ENCODE measurements at places on chromosomes 7 and 10.

- DNase-seq = no peak
Measured at GRCh38 chr10:126321440-126321839, 66.8 kb downstream of the ADAM12 start.

- no peak for DNase-seq
Measured at GRCh38 chr10:102578782-102579181, 65.5 kb upstream of the TRIM8 start.

GRCh38 chr7:50640256-50640655 is 75.1 kb upstream of the DDC start:
- DNase-seq = no peak

- DNase-seq = no peak
Measured at GRCh38 chr10:1392127-1392526, 335.9 kb downstream of the WDR37 start.

GRCh38 chr10:101293007-101293723 is 60.8 kb upstream of the BTRC start:
- DNase-seq = no peak

GRCh38 chr7:39252916-39253315 is 275.2 kb downstream of the POU6F2 start:
- no peak for DNase-seq

DNA sequence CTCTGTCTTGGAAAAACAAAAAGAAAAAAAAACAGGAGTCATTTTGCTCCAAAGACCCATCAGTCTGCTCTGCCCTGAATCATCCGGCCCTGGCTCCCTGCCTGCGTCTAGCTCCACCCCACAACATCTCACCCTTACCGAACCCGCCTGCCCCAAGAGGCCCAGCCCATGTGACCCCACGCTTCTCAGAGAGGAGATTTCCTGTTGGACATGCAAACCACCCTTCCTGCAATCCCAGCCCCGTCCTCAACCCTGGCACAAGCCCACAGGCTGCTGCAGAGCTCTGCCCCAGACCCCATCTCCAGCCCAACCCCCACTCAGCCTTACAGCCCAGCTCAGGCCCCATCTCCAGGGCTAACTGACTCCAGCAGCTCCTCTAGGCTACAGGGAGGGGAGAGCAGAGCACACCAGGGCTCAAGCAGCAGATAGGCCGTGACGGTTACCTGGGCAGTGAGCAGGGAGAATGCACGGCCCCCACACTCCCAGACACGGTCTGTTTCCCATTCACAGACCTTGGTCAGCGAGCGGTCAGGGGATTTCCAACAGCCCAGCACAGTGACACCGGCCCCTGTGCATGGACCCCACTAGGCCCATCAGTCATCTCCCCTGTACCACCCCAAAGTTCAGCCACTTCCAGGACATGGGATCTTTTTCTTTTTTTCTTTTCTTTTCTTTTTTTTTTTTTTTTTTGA is 69.9 kb upstream of the GTF2I start:
- DNase-seq = peak; percentile 35

- DNase-seq = no peak
Measured at GRCh38 chr7:46129831-46130230, 208.8 kb upstream of the IGFBP3 start.

GRCh38 chr7:919114-919442 is 35.4 kb downstream of the ADAP1 start:
- no peak for DNase-seq

DNA sequence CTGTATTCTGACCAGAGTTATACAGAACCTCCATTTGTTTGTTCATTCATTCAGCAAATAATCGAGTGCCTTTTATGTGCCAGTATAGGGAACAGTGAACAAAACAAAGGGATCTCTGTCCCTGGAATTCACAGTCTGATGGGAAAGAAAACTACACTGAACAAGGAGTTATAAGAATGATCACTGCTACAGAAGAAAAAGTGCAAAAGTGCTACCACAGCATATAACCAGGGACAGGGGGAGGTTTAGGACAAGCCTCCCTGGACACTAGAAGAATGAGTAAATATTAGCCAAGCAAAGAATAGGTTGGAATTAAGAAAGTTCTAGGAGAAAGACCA is 4.2 kb downstream of the CLDN12 start:
- no peak for DNase-seq
